RPMI7951 (cell line): ENCODE measurements at places on chromosomes 7 and 10. TPM values are rescaled to one million over a fixed set of nuclear protein-coding genes. Genes with fewer than 3 reads are reported as not detected.

CFAP58 gene
- total RNA-seq, result 0.48 and 0.49 TPM in 2 replicates

BNIP3 gene
- 314 and 385 TPM in 2 replicates for total RNA-seq

PNLIPRP3 gene
- not detected in 2 replicates for total RNA-seq

NACAD gene
- total RNA-seq, result 0.24 and 0.29 TPM in 2 replicates

NAT16 gene
- not detected in 2 replicates for total RNA-seq

SLC26A3 gene
- not detected in 2 replicates for total RNA-seq

DNA sequence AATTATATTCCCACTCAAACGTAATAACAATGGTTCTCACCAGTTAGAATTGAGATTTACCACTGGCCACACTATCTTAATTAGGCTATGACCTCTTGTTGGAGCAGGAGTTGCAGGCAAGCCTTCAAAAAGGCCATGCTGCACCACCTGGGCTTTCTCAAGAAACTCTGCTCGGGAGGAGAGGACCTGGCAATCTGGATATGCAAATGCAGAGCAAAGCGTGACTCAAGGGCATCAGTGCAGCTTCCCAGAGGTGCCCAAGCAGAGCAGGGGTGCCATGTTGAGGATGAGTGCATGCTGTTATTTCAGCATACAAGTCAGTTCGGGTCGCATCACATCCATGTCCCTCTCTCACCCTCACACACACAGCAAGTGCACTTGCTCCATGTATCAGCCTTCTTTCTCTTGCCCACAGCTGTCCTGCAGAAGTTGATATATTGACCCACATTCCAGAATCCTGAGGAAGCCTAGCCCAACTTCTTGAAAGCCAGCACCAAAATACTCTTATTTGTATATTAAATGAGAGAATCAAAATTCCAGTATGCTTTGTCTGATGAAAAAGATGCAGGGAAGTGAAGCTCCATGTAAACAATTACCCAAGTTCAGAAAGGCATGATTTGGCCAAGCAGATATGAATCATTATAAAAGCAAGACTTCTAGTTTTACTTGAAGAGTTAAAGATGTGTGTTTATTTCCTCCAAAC lies 55.7 kb upstream of the IL6 start:
- DNase-seq, result no peak

GRCh38 chr7:82945480-82945879 lies 217.2 kb downstream of the PCLO start:
- no peak for DNase-seq

DNA sequence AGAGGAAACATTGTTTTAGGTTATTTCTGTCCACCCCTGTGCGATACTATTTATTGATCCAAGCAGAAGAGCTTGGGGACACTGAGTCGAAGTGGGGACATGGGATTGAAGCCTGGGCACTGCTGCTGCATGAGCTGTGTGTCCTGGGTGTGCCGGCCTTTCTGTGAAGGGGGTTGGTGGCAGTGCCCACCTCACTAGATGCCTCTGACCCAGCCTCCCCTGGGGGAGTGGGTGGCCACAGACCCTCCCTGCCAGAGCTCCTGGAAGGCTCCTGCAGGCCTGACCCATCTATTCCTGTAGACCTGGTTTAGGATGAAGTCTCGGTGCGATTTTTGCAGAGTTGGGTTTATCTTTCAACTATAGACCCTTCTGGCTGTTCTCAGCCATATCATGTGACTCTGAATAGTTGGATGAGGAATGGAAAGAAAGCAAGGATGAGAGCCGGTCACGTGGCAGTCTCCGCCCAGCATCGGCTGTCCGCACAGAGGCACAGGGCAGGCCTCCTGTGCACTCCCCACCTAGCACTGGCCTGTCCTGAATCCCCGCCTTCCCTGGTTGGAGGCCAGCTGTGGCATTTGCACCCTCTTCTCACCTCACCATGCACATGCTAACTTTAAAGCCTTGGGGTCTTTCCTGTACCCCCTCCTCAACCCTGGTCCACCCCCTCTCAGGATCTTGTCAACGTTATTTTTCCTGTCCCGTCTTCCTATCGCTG lies 17.6 kb upstream of the SH2D4B start:
- no peak for DNase-seq

- DNase-seq, result no peak
These were observed 497.8 kb downstream of the DNAJB6 start for GRCh38 chr7:157834501-157835163.

- DNase-seq, result no peak
These were observed 24.6 kb upstream of the BMPER start for GRCh38 chr7:33880787-33881186.

GRCh38 chr10:132103116-132103910 lies 37.6 kb downstream of the JAKMIP3 start:
- no peak for DNase-seq

- DNase-seq, result no peak
These were observed 1.2 kb upstream of the MPP7 start for GRCh38 chr10:28304032-28304571.

GRCh38 chr7:142799437-142799835 lies 28.7 kb downstream of the PRSS2 start:
- no peak for DNase-seq

GRCh38 chr10:7264313-7264756 lies 146.5 kb downstream of the SFMBT2 start:
- peak; percentile 3 for DNase-seq
